Left lung (tissue), 14 donors: ENCODE measurements at places on chromosomes 13 and 19.
A peak's percentile ranks its signal among the peaks of the same experiment; 100 is the strongest.

DNA sequence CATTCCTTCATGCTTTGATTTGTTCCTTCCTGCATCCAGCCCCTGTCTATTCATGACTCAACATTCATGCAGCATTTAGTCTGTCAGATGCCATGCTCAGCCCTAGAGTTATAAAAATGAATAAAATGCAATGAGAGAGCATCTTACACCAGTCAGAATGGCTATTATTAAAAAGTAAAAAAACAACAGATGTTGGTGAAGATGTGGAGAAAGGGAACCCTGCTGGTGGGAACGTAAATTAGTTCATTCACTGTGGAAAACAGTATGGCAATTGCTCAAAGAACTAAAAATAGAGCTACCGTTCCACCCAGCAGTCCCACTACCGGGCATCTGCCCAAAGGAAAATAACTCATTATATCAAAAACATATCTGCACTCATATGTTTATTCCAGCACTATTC is 70.0 kb upstream of the GTF3A start:
- no peak for DNase-seq

DNA sequence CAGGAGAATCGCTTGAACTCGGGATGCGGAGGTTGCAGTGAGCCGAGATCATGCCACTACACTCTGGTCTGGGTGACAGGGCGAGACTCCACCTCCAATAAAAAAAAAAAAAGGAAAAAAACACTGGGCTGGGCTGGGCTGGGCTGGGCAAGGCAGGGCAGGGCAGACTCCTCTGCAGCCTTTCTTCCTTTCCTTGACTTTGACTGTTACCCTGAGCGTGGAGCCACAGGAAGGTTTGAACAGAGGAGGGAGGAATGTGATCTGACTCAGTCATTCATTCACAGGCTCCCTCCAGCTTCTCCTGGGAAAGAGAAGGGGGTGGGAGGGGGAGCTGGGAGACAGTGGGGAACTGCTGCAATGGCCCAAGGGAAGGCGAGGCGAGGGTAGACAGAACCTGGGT is 2.7 kb upstream of the ACTN4 start:
- DNase-seq: no peak

- DNase-seq: peak; percentile 71
Observed at GRCh38 chr13:23701636-23702035, 131.4 kb downstream of the TNFRSF19 start.

DNA sequence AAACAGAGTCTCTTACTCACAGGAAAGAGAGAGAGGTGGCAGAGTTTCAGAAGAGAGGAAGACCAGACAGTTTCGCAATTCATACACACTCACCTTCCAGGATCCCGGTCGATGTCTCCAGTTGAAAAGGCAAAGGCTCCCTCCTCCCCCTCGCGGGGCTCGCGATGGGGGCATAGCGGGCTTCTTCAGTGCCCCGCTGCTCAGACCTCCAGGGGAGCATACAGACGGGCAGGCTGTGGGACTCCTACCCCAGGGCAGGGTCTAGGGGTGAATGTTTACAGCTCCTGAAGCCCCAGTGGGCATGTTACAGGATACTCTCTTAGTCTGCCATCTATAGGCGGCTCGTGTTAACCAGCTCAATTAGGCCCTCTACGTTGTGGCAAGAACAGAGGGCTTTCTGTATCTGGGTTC is 139.2 kb downstream of the SLITRK5 start:
- DNase-seq: no peak

DNA sequence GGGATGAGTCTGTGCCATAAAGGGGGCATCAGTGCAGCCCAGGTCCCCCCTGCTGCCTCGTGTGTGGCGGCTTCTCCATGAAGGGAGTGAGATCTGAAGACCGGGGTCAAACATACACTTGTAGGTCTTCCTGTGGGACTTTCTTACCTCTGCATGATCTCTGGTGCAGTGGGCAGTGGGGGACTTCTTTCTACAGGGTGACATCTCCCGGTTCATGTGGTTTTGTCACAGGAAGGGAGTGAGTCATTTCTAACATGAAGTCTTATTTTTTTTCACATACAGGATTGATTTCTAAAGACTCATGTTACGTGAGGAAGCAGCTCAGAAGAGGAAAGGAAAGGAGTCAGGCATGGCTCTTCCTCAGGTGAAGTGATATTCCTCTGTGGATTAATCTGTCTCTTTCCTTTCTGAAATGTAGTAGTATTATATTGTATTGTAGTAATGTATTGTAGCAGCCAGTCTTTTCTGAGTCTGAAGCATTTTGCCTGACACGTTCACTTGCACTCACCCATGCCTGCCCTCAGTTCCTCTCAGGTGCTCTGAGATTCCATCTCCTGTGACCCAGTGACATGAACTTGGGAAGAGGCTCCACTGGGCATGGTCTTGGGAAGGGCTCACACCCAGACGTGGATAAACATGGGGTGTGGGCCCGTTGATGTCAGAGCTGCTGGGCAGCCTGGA is 15.7 kb downstream of the ZNF808 start:
- no peak for DNase-seq

DNA sequence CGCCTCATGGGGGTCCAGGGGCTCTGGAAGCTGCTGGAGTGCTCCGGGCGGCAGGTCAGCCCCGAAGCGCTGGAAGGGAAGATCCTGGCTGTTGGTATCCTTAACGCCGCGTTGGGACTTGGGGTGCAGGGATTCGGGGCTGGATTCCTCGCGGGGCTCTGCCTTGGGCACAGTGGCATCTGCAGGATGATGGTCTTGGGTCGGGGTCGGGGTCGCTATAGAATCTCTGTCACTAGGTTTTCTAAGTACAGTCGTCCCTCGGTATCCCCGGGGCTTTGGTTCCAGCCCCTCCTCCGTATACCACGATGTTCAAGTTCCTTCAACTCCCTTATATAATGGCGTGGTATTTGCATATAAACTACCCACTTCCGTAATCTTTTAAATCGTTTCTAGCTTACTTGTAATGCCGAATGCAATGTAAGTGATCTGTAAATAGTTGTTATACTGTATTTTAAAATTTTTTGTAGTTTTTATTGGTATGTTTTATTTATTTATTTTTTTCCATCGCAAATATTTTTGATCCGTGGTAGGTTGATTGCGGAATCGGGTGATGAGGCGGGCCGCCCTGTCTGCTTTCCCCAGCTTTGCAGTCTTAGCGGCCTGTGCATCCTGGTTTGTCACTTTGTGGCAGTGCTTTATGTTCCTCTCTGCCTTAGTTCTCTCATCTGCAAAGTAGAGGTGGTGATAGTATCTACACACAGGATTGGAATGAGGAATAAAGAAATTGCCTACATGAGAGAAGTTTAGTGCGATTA is 606 bp downstream of the ERCC5 start:
- peak; percentile 36 for DNase-seq

DNA sequence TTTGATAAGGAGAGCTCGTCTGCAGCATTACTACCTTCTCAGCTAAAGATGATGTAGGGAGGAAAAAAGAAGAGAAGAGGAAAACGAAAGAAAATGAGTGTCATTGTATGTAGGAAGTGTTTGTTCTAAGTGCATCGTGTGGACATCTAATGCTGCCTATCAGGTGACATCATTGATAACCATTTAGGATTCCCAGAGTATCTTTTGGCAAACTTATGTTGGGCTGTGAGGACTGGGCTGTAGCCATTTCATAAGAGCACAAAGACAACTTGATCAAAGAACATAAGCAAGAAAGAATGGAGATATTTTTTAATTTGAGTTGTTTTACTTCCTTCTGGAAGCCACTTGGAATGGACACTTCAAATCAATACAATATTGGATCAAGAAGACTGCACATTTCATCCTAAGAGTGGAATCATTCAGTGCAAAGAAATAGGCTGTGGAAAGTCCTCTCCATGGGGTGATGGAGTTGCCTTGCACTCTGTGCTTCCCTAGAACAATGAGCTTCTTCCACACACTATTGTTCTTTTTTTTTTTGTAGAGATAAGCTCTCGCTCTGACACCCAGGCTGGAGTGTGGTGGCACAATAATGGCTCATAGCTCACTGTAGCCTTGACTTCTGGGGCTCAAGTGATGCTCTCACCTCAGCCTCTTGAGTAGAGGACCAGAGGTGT is 52.4 kb upstream of the UBL3 start:
- DNase-seq: no peak

- no peak for DNase-seq
Observed at GRCh38 chr13:38223089-38223488, 126.6 kb upstream of the UFM1 start.

- no peak for DNase-seq
Observed at GRCh38 chr13:45391926-45392325, 26.2 kb downstream of the SLC25A30 start.

GRCh38 chr19:13117176-13117771 is 734 bp upstream of the TRMT1 start:
- no peak for DNase-seq

DNA sequence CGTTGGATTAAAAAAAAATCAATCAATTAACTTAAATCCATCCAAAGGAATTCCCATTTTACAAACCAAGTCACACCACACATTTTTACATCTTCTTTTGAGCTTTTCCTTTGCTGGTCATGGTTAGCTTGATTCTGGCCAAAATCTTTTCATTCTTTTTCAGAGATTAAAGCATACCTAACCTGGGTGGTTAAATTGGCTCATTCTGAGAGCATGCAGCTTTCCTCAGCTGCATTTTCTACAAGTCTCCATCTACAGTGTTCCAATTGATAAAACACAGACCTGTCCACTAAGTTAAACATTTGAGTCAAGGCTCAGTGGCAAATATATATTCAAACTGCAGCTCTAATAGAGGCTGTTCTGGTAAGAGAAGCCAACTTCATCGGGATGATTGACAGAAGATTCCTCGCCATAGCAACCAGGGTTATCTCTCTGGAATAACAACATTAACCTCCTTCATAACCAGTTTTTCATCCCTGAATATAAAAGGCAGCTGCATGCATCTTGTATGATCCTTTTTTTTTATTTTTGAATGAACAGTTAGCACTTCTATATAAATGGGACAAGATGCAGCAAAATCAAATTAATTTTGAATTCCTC is 106.2 kb downstream of the DNAJC15 start:
- no peak for DNase-seq

DNA sequence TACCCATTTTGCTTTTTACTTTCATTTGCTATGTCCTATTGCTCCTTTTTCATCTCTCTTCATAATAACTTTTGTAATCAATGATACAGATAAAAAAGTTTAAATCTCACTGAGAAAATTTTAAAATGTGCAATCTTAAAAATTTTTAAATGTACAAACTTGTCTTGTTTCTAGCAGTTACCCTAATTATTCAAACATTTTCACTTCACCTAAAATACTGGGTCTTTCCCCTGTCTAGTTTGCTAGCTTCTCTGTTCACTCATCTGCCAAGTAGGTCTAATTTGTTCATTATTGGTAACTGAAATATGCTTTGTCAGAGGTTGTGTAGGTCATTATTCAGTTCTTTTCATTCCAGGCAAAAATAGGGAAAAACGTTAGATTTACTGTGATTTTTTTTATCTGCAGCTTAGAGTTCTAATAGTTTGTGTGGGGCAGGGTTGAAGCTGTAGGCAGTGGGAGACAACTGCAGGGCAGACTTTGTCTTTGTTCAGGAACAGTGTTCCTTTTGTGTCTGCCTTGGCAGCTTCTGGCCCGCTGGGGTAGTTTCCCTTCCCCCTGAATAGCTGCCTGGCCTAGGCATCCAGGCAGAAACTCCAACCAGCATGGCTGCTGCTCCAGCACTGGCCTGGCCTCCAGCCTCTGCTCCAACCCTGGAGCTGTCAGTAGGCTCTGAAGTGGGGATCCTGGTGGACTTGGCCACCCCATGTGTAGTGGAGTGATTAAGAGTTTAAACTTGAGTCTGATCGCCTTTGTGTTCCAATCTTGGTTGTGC is 48.5 kb downstream of the WDFY2 start:
- no peak for DNase-seq

GRCh38 chr13:74258961-74259360 is 124.8 kb upstream of the KLF12 start:
- no peak for DNase-seq

GRCh38 chr19:49687150-49687549 is 2.2 kb upstream of the ADM5 start:
- no peak for DNase-seq

- no peak for DNase-seq
Observed at GRCh38 chr19:38277969-38278680, 13.8 kb downstream of the SPINT2 start.

DNA sequence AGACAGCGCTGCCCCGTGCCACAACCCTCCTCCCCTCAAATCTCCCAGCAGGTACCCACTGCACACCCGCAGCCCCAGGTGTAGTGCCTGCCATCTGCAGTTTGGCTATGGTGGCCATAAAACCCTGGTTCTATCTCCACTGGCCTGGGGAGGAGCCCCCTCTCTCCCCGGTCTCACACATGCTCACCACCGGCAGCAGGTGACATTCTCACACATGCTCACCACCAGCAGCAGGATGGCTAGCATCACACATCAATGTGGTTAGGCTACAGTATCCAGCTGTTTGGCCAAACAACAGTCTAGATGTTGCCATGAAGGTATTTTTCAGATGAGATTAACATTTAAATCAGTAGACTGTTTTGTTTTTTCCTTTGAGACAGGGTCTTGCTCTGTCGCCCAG is 31.1 kb downstream of the ELL start:
- DNase-seq: no peak

- DNase-seq: no peak
Observed at GRCh38 chr19:17404015-17404414, 1.4 kb downstream of the BST2 start.
